Heart right ventricle (tissue), 16 donors: ENCODE measurements at places on chromosomes 16 and 17. TPM values are rescaled to one million over a fixed set of nuclear protein-coding genes. Genes with fewer than 3 reads are reported as not detected.

DNA sequence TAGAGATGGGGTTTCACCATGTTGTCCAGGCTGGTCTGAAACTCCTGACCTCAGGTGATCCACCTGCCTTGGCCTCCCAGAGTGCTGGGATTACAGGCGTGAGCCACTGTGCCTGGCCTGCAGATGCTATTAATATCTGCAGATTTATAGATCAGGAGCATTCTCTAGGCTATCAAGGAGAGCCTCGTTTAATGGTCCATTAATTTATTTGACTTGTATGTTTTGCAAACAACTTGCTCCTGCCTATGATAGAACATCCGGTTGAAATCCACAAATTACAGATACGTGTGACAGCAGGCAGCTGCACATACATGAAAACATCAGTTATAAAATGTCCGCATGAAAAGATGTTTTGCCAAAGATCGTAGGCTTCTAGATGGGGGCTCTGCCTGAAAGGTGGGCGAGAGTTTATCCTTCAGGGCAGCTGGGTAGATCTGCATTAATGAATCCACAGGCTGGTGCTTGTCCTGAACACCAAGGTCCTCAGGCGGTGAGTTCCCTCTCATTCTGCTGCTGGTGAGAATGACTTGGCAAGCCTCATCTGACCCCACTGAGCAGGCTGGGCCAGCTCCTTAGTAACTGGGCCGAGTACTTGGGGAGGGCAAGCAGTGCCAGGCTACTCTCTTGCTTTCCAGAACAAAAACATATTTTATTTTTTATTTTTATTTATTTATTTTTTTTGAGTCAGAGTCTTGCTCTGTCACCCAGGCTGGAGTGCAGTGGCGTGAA lies 37.1 kb upstream of the MGAT5B start:
- DNase-seq: no peak

DNA sequence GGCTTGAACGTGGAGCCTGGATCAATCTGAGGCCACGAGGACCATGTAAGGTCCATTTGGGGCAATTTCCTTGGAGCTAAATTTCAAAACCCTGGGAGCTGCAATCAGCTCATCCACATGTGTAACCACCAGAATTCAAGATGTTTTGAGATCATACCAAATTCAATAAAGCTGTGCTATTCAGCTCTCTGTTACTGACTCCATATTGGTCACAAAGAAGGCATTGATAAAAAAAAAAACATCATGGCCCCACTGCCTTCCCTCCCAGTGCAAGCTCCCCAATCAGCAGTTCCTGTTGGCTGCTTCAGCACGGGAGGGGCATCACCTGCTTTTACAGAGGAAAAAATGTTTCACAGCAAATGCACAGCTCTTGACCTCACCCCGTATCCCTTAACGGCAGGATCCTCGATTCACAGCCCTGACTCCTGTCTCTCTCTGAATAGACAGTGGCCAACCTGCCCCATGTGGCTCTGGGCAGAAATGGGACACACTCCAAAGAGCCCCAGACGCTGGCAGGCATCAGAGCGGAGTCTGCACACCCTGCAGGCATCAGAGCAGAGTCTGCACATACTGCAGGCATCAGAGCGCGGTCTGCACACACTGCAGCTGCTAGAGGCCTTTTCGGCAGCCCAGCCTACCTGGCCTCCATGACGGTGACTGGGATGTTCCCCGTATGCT lies 37.1 kb downstream of the FANCA start:
- no peak for DNase-seq

GRCh38 chr16:80607204-80607603 lies 66.4 kb downstream of the DYNLRB2 start:
- no peak for DNase-seq

DNA sequence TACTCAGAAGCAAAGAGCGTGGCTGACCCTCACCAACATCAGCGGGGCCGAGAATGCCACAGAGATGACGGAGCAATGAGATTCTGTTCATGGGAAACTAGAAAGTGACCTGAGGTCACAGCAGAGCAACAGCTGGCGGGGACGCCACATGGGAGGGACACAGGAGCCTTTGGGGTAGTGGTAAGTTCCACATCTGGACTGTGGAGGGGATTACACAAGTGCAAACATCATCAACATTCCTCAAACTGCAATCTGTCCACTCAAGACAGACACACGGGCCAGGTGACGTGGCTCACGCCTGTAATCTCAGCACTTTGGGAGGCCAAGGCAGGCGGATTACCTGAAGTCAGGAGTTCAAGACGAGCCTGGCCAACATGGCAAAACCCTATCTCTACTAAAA lies 11.2 kb downstream of the HAGH start:
- DNase-seq: no peak

- peak; percentile 77 for DNase-seq
Measured at GRCh38 chr16:19886073-19886941, 1.7 kb upstream of the GPRC5B start.

DNA sequence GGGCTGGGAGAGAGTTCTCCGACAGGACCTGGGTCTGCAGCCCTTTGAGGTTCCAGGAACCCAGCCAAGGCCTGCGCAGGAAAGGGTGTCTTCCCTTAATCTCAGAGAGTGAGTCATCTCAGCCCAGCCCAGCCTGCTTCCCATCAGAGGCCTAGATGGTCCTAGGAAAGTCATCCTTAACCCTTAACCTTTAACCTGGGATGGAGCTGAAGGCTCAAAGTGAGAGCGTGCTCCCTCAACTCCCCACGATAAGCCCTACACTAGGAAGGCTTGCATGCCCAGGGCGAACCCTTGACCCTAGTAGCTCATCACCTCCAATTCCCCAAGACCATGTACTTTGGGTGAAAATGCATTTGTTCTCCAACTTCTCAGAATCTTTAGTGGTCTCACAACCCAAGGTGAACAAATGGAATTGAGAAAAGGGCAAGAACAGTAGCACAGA lies 4.8 kb upstream of the ATXN7L3 start:
- DNase-seq: no peak

GRCh38 chr17:49407981-49408501 lies 6.6 kb downstream of the PHB1 start:
- DNase-seq: peak; percentile 53

- DNase-seq: no peak
Measured at GRCh38 chr16:6605490-6605889, 727.2 kb upstream of the RBFOX1 start.

DNA sequence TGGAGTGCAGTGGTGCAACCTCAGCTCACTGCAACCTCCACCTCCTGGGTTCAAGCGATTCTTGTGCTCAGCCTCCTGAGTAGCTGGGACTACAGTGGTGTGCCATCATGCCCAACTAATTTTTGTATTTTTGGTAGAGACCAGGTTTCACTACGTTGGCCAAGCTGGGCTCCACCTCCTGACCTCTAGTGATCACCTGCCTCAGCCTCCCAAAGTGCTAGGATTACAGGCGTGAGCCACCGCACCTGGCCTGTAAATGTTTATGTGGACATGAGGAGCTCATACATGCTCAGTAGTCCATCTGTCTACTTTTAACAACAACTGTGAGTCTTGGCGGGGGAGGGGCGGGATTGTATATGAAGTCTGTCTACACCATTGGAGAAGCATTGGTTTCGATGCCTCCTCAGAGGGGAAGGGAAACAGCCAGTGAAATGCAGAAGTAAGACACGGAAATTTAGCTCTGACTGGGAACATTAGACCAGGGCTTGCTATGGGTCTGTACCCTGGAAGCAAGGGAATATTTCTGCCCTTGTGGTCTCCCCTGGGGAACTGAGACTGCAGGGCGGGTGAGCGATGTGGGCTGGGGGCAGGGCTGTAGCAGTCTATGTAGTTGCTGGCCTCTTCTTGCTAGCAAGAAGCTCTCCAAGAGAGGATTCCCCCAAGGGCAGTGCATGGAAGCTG lies 9.3 kb downstream of the NUBP1 start:
- DNase-seq: peak; percentile 49

DNA sequence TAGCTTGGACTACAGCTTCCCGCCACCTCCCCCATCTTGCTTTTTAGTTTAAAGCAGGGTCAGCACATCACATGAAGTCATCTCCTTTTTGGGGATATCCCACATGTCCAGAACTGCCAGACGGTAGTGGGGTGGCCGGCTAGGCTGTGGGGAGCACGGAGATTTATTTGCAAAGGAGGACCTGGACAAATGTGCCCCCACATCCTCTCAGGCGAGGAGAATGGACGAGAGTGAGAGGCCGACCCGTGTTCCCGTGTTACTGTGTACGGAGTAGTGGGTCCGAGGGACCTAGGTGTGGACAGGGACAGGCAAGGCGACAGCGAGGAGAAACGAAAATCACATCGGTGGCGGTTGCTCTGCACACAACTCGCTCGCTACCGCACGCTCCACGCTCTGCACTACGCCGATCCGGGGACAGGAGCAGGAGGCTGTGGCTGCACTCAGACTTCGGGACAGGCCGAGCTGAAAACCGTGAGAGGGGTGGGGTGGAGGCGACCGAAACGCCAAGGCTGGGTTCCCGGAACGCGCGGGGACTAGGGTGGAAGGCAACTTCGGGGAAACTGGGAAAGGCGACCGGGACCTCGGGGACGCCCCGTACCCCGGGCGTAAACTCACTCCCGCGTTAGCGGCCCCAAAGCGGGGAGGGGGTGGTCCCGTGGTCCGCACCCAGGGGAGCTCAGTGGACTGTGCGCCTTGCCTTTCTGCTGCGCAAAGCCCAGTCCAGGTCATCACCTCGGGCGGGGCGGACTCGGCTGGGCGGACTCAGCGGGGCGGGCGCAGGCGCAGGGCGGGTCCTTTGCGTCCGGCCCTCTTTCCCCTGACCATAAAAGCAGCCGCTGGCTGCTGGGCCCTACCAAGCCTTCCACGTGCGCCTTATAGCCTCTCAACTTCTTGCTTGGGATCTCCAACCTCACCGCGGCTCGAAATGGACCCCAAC lies at the start of gene MT1A:
TSS of gene MT1A (plus strand) at position 853 of the 937 bp plus-strand sequence. CDS start at position 926, 73 bp downstream.
- peak; percentile 78 for DNase-seq

GRCh38 chr17:28726226-28726626 lies at the start of gene TLCD1:
Gene TLCD1, minus strand, starts transcription at chr17:28726233. Its CDS starts 136 bp downstream, at chr17:28726097.
- DNase-seq: peak; percentile 74

DNA sequence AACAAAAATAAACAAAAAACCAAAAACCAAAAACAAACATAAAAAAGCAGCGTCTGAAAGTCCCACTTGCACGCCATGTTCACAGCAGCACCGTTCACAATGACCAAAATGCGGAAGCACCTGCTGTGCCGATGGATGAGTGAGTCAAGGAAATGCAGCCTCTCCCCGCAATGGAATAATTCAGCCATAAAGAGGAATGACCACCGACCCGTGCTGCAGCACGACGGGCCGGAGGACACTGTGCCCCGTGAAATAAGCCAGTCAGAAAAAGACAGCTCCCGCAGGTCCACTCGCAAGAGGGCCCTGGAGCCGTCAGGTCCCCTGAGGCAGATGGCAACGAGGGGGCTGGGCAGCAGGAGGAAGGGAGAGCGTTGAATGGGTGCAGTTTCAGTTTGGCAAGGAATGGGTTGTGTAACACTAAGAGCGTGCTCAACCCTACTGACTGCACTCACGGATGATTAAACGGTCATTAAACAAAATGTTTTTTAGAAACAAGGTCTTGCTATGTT lies 5.1 kb downstream of the CLCN7 start:
- peak; percentile 12 for DNase-seq

GRCh38 chr17:79414063-79414792 lies 196.6 kb downstream of the RBFOX3 start:
- DNase-seq: no peak

- peak; percentile 46 for DNase-seq
Measured at GRCh38 chr17:75238684-75239191, 22.7 kb downstream of the GGA3 start.

DNA sequence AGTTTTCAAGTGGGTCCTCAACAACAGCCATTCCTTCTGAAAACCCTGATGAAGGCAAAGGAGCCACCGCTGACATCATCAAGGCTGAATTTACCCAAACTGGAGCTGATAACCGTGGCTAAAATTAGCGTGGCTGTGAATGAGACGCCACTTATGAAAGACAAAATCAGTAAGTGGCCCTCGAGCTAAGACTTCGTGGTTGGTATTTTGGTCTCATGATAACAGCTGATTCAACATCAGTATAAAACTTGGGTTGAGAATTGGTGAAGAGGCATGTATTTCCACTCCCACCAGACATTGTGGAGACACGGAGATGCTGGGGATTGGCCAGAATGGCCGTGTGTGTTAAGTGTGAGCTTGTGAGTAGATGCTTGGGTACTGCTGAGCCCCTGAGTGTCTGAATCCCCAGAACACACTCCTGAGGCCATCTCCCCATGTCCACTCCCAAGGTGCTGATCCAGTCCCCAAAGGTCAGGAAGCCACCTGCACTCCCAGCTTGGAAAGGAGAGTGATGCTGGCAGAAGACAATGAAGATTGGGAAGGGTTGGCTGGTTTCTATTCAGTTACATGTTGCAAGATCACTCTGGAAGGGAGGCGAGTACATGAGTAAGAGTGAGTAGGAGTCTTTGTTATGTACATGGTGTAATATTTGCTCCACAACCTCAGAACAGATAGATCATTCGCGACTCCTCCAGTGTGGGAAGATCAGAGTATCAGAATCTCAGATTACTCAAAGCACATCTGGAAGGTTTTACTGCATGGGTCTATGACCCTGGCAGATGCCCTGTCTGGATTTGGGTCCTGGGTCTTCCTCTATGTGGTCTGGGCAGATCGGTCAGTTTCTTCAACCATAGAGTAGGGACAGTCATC lies 207.7 kb downstream of the HS3ST3A1 start:
- DNase-seq: no peak

GRCh38 chr16:62149631-62150030 lies 113.4 kb upstream of the CDH8 start:
- DNase-seq: no peak

GRCh38 chr16:30063893-30064728 lies 1.4 kb upstream of the ALDOA start:
- peak; percentile 81 for DNase-seq

- no peak for DNase-seq
Measured at GRCh38 chr17:50100480-50100883, 5.3 kb downstream of the PDK2 start.

GRCh38 chr16:78669994-78670393 lies 570.5 kb downstream of the WWOX start:
- peak; percentile 42 for DNase-seq

DNA sequence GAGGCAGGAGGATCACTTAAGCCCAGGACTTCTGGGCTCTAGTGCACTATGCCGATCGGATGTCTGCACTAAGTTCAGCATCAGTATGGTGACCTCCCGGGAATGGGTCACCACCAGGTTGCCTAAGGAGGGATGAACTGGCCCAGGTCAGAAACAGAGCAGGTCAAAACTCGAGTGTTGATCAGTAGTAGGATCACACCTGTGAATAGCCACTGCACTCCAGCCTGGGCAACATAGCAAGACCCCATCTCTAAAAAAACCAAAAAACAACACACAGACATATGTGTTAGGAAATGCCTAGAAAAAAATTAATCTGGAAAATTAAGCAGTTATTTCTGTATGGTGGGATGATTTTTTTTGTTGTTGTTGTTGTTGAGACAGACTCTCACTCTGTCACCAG lies 127.0 kb downstream of the RAB11FIP4 start:
- DNase-seq: no peak

GRCh38 chr17:49890077-49890821 lies 42.4 kb upstream of the TAC4 start:
- DNase-seq: peak; percentile 59

- DNase-seq: peak; percentile 21
Measured at GRCh38 chr17:79691931-79692330, 38.8 kb upstream of the ENPP7 start.

Gene JUP
- polyA plus RNA-seq: 95.8 TPM

Gene RNF151
- polyA plus RNA-seq: not detected

Gene SLC12A3
- polyA plus RNA-seq: not detected

Gene HSPB9
- polyA plus RNA-seq: 0.01 TPM

Gene CDH11
- 1.7 TPM for polyA plus RNA-seq

Gene CSH1
- polyA plus RNA-seq: not detected

Gene CASKIN1
- 0.33 TPM for polyA plus RNA-seq

Gene TEKT5
- not detected for polyA plus RNA-seq
